ENCODE measurements at places on chromosomes 2 and 18. TPM values are rescaled to one million over a fixed set of nuclear protein-coding genes. Genes with fewer than 3 reads are reported as not detected.

- no peak for DNase-seq
Observed at GRCh38 chr2:159206736-159207380, 79.6 kb downstream of the WDSUB1 start.

DNA sequence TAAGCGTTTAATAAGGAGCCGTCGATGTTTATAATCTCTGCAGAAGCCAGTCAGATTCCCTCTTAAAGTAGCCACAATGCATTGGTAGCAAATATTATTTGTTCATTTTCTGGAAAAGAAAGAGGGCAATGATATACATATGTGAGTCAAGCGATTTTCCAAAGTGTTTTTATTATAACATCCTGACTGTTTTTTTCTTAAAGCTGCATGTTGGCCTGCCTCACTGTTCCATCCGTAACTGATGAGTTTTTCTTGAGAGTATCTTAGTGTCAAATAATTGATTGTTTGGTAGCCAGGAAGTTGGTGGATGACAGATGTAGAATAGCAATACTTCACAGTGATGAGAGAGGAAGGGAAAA, 3.7 kb downstream of the TSHZ1 start:
- no peak for DNase-seq

GRCh38 chr2:88537640-88538039, 85.1 kb upstream of the FOXI3 start:
- DNase-seq = no peak

The ACMSD gene
- total RNA-seq = not detected

The G6PC2 gene
- total RNA-seq = not detected

GRCh38 chr2:218275371-218276072, 5.2 kb downstream of the PNKD start:
- no peak for DNase-seq

The NTSR2 gene
- not detected for total RNA-seq

DNA sequence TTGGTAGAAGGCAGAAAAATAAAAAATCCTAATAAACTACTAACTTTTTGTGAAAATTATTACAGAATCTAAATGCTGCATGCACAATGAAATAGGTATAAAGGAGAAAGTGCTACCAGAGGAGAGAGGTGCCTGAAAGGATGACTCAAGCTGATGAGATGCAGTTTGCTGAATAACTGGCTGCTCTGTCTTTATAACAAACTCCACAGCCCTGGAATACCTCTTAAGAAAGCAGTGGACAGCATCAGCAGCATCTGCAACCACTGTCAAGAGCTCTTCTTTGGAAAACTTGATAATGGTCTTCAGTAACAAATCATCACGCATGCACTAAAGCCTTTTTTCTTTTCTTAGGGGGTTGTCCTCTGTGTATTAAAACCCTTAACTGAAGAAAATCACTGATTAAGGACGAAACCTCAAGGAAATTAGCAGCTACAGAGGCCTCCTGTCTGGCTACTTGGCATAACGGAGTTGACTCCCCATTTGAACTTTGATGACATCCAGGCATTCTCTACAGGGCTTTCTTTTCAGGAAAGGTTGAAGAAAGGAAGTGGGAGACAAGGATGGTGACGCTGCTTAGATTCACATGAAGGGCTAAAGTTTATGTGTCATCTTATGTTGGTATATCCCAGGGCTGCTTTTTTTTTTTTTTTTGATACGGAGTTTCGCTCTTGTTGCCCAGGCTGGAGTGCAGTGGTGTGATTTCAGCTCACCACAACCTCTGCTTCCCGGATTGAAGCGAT, 28.8 kb downstream of the WDFY1 start:
- no peak for DNase-seq

- no peak for DNase-seq
Observed at GRCh38 chr2:151947813-151948165, 119.6 kb upstream of the ARL5A start.

DNA sequence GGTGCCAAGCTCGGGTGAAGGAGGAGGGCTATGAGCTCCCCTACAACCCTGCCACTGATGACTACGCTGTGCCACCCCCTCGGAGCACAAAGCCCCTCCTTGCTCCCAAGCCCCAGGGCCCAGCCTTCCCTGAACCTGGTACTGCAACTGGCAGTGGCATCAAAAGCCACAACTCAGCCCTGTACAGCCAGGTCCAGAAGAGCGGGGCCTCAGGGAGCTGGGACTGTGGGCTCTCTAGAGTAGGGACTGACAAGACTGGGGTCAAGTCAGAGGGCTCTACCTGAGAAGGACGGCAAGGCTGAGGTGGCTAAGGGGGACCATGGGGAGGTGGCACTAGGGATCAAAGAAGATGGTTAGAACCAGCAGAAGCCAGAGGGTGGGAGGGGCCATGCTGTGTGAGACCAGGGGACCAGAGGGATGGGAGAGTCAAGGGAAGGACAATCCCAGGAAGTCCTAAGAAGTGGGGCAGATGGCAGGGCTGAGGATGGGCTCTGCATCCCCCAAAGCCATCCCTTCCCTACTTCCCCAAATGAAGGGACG, 2.4 kb downstream of the DOK1 start:
- no peak for DNase-seq

The CDK15 gene
- total RNA-seq = not detected

The CROCC2 gene
- total RNA-seq = not detected

The CNRIP1 gene
- 21.8 TPM for total RNA-seq

The ACVR2A gene
- total RNA-seq = 22.9 TPM

- DNase-seq = peak; percentile 5
Observed at GRCh38 chr2:209663139-209663538, 108.5 kb upstream of the UNC80 start.

The DSEL gene
- total RNA-seq = 8.1 TPM

The SERPINB10 gene
- total RNA-seq = not detected

DNA sequence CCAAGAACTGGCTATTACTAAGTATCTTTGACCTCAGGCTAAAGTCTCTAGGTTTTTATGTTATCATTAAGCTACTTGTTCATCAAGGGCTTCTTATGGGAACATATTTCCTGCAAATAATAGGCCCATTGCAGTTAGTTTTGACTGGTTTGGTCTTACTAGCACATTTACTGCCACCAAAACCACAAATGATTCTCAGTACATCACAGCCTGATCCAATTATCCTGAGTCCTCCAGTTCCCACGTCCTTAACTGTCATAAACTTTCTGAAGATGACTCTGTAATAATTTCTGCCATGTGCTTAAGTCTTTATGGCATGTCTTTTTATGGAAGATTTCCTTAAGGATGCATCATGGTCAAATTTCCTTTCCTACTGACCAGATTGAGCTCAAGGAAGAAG, 123.3 kb upstream of the TANK start:
- no peak for DNase-seq

- no peak for DNase-seq
Observed at GRCh38 chr18:23380817-23381216, 72.3 kb upstream of the RIOK3 start.

DNA sequence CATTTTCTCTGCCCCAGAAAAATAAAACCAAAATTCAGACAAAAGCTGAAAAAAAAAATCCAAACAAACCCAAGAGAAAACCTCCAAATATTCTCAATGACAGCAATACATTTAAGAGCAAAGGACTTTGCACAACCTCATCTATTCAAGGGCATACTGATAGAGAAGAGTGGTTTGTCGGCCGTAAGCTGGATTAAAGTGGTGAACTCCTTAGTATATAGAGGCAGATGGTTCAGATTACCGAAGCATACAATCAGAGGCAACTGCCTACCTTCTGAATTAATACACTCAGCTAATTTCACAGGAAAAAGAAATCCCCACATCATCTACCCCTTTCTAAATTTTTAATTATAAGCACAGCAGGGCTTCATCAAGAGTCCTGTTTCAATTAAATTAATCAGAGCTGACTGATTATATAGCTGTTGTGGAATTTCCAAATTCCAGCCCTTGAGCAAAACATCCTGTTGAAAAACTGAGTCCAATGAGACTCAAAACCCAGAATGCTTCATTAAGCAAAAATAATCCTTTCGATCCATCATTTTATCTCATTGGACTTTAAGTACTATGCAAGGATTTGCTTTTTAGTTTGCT, at the start of gene CPLX4:
Gene CPLX4 (minus strand): TSS at position 190 of the 591 bp plus-strand sequence. CDS start 187 bp downstream, at position 3.
- DNase-seq = no peak

DNA sequence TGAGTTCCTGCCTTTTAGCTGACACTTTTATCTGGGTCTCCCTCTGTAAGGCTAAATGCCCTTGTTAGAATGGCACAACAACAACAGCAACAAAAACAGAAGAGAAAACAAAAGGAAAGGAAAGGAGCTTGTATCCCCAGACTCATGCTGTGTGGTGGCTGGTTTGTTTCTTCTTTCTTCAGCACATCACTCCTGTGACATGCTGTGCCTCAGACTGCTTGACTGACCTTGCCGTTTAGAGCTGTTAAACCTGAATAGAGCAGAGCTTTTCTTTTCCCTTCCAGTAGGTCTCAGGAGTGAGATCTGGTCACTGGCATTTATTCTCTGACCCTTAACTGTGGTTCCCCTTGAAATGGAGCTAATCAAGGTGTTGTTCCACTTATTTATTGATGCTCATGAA, 18.9 kb downstream of the GALNT13 start:
- DNase-seq = no peak

- DNase-seq = no peak
Observed at GRCh38 chr18:45340884-45341283, 274.4 kb upstream of the SLC14A2 start.

DNA sequence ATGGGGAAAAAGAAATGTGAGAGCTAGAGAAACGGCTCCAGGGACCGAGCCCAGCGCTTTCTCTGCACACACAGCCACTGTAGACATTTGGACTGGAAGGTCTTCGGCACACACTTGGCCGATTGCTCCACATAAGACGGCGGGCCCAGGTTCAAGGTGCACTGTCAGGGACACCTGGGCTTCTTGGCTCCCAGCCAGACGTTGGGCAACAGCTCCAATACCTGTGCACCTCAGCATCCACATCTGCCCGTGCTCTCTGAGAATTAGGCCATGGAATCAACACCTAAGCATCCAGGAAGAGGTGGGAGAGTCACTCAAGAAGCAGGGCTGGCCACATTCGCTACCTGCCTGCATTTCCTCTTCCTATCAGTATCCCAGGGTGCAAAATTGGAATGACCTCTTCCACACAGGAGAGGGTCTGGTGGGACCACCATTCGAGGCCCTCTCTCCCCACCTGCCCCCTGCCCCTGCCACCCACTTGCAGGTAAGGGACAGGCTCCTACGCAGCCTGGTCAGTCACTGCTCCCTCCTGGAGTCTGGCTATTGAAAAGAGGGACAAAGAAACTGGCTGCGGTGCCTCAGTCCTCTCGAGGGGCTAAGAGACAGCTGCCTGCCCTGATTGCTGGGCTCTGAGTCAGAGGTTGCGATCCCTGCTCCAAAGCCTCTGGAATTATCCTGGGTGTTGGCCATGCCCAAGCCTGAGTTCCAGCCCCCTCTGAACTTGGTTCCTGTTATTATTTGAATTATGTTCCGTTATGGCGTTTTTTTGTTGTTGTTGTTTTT, 40.1 kb upstream of the TAF1B start:
- DNase-seq = no peak

GRCh38 chr2:240183006-240183874, 42.8 kb upstream of the OTOS start:
- DNase-seq = no peak

The NAPG gene
- 33.6 TPM for total RNA-seq

DNA sequence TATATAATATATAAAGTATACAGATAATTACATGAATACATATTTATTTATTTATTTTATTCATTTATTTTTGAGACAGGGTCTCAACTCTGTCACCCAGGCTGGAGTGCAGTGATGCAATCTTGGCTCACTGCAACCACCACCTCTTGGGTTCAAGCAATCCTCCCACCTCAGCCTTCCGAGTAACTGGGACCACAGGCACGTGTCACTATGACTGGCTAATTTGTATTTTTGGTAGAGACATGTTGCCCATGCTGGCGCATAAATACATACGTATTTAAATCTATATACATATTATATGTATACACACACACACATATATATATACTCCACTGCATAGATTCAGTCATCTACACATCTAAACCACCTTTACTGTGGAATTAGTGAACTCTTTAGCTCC, 20.6 kb upstream of the NDUFV2 start:
- no peak for DNase-seq

The RESP18 gene
- total RNA-seq = not detected

- DNase-seq = peak; percentile 2
Observed at GRCh38 chr2:128311755-128312341, 6.8 kb downstream of the HS6ST1 start.

GRCh38 chr2:180583441-180584140, 396.8 kb upstream of the UBE2E3 start:
- no peak for DNase-seq

DNA sequence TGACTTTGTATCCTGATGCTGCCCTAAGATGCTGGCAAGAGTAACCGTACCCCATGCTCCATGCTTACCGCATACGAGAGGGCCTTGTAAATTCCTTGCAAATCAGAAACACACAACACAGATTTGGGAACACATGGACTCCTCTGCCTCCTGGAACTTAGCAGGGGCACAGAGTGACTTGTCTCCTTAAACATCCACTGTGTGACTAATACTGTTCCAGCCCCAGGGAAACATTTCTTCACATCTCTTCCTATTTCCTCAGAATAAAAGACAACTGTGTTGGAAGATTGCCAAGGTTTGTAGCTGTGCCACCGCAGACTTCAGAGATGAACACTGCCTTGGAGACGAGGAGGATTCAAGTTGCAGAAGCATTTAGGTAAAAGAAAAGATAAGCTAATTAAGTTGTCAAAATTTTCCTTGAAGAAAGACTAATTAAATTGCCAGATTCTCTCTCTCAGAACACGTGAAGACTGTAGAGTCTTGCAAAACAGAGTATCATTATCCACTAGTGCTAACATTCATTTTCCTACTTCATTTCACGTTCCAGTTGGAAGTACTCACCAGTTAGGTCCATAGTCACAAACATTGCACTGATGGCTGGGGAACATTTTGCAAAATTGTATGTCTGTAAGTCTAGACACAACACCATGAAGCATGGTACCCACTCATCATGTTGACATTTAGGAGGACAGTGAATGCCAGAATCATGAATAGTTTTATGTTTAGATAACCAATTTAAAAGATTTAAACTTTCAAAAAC, 188.8 kb downstream of the TSN start:
- no peak for DNase-seq

GRCh38 chr2:99470957-99471356, 18.9 kb downstream of the REV1 start:
- no peak for DNase-seq

The ADD2 gene
- 54.0 TPM for total RNA-seq

GRCh38 chr2:195898505-195899191, 170.0 kb downstream of the DNAH7 start:
- no peak for DNase-seq

DNA sequence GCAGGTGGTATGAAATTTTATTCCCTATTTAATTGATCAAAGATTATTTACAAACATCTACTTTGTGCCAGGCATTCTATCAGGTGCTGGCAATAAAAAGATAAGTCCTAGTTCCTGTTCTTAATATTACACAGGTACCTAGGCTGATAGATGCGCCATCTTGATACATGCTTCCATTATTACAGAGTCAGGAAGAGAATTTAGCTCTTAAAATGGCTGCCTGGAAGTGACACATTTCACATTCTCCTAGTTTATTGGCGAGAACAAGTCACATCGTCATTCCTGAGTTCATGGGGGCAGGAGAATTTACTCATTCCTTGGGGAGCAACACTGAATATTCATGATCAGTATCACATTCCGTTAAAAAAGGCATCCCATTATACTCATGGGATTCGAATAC, 1.1 kb upstream of the DARS1 start:
- DNase-seq = no peak

GRCh38 chr18:49610022-49610445, 48.2 kb downstream of the LIPG start:
- no peak for DNase-seq

Measured in endothelial cell (in vitro differentiated cells).